ENCODE measurements at places on chromosomes 5 and 9.

DNA sequence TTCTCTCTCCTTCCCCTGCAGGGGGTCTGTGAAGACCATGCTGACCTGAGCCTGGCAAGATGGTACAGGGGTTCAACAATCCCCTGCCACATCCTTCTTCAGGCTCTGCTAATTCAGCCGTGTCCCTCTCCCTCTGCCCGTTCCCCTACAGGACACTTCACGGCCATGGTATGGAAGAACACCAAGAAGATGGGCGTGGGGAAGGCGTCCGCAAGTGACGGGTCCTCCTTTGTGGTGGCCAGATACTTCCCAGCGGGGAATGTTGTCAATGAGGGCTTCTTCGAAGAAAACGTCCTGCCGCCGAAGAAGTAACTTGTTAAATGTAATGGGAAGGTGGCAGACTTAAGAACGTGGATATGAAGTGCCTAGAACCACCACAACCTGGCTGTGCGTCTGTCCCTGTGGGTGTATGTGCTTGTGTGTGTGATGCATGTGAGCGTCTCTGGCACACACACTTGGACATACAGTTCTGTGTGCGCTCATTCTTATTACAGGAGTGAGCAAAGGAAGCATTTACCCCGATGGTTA, 6.9 kb upstream of the CCIN start:
- no peak for DNase-seq

GRCh38 chr9:121954477-121955140, 138.5 kb downstream of the TTLL11 start:
- DNase-seq: no peak

- no peak for DNase-seq
Observed at GRCh38 chr5:11139217-11139865, 378.3 kb upstream of the DAP start.

GRCh38 chr9:81396528-81396927, 292.8 kb downstream of the TLE1 start:
- DNase-seq: no peak

DNA sequence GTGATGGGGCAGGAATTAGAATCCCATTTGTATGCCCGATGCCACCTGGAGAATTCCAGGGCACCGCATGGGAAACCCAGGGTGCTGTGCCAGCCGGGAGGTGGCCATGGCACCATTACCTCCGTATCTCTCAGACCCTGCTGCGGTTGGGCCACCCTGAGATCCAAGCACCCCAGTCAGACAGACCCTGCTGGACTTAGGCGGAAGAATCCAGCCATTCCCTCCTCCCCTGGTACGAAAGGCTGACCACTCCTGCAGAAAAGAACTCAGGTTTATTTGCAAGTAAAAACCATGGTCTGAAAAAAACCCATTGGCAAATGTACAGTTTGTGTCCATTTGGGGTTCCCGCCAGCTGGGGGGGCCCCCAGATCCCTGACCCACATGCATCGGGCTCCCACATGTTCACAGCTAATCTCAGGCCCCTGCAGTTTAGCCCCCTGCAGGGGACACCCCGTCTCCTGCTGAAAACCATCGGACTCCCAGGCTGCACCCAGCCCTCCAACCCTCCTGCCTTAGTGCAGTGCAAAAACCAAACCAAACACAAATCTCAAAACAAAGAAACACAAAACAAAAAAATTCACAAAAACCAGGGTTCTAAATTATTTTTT, 23.6 kb upstream of the SARDH start:
- no peak for DNase-seq

- DNase-seq: no peak
Observed at GRCh38 chr5:14708551-14708950, 44.0 kb downstream of the OTULIN start.
